ENCODE measurements at places on chromosomes 7 and 10. TPM values are rescaled to one million over a fixed set of nuclear protein-coding genes. Genes with fewer than 3 reads are reported as not detected.

- DNase-seq, result no peak
Observed at GRCh38 chr10:53726921-53727320, 954.3 kb upstream of the MBL2 start.

DNA sequence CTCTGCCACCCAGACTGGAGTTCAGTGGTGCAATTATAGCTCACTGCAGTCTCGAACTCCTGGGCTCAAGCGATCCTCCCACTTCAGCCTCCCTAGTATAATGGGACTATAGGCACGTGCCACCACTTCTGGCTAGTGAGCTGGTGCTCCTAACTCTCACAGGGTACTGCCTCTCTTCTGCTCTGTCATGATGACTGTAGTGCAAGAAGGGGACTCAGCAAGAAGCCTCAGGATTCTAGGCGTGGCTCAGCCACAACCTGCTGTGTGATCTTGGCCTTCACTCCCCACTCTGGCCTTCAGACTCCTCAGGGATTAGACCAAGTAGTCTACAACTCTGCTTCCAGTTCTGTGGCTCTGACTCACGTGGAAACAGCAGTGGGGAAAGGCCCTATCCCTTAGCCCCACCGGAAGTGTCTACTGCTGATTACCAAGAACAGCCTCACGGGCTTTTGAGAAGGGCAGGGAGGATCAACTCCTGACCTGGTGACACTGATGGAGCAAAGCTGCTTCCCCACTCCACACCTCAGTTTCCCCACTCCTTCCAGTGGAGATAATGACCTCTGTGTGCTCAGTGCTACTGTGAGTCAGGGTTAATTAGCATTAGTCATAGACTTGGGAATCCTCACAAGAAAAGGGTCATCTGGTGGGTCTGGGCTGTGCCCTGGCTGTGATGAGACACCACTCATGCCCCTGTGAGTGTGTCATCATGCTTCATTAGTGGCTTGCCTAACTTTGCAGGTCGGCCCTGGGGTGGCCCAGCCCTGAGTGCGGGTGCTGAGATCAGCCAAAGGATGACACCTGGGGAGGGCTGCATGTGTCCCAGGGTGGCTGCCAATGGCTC, 41.1 kb downstream of the ZC3HC1 start:
- peak; percentile 59 for DNase-seq

DNA sequence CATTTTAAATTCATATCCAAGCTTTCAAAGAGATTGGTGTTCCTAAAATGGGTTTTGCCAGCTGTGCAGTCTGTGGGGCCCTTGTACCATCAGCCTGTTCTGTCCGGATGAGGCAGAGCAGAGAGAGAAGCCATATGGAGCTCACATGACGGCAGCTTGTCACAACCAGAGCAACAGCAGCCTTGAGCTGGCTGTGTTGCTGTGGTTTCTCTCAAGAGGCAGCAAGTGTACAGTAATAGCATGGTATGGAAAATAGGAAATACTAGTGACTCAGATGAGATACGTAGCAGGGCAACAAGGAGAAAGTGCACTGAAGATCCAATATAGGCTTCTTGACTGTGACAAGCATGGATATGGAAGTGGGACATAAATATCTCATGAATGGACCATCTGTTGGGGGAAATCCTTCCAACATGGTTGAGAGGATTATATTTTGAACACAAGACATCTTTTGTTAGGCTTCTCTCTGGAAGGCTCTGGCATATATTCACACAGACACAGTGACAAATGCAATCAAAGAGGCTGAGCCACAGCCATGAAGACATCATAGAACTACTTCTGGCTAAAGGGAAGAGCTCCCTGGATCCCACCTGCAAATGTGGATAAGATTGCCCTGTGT, 251.0 kb upstream of the TAC1 start:
- peak; percentile 19 for DNase-seq

DNA sequence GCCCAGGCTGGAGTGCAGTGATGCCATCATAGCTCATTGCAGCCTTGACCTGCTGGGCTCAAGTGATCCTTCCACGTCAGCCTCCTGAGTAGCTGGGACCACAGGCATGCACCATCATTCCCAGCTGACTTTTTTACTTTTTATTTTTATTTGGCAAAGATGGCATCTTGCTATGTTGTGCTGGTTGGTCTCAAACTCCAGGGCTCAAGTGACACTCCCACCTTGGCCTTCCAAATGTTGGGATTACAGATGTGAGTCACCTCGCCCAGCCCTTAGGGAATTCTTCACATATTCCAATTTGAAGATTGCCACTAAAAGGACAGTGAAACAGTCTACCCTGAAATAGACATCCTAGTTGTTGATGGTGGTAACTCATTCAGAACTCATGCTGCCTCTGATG, 27.7 kb downstream of the SUGCT start:
- no peak for DNase-seq

- DNase-seq, result no peak
Observed at GRCh38 chr7:83806538-83806937, 157.6 kb upstream of the SEMA3E start.

The MYOZ1 gene
- polyA plus RNA-seq, result 1.3 TPM

Measured in hepatocyte (in vitro differentiated cells).